Activated CD4-positive, alpha-beta T cell treated with anti-CD3 and anti-CD28 coated beads, Interleukin-2, amount 50 U/mL, for 4 hours (primary cell): ENCODE measurements at places on chromosomes 2 and 18.

DNA sequence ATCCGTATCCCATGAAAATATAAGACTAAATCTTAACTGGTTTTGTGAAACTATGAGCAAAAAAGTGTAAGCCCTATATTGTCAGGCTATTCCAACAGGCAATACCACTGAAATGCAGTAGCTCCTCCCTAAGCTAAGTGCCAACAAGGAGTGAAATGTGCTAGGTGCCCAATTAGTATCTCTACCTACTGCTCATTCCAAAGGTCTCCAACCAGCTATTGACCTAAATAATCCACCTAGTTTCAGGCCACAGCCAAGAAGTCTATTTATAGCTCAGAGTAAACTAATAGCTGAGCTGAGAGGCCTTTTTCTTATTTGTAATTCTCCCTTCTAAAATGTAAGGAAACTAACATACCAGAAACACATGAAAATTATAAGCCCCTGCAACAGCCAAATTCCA lies 482.2 kb downstream of the DCC start:
- DNase-seq: no peak

DNA sequence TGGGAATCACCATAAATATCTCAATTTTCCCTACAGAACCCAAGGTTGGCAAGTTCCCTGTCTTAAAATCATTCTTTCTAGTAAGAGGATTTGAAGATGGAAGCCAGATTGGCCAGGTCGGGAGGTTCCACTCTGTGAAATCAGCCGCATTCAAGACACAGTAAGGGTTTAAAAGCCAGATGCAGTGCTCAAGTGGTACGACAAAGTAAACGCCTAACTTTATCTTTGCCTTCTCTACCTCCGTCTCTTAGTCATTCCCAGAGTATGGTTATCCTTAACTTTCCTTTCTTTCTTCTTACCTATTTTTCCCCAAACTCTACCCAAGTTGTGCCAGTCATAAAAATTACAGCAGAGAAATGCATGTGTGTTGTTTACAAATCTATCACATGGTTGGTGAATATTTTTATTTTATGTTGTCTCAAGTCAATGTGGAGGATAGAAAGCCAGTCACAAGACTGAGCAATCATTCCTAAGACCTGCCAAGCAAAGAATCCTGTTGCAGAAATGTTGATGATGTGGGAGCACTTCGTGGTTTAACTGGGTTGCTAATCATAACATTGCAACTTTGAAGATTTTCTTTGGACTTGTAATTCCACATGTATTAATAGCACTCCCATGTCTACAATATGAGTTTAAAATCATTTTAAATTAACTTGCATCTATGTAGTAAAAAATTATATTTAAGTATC lies 62.6 kb downstream of the SLC40A1 start:
- no peak for DNase-seq

DNA sequence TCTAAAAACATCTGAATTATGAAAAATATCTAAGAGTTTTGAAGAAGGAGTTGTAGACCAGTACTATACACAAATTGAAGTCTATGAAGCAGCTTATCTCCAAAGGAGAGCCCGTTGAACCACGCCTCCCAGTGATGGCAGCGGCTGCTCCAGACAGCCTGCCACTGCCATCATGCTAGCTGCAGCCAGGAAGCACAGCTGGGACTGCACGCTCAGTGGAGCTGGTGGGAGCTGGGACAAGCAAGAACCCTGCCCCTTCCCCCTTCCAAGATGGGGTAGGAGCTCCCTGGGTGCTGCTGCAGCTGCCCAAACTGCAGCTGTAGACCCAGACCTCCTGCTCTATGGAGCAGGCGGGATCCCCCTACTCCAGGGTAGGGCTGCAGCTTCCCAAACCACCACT lies 124.7 kb upstream of the SPATS2L start:
- DNase-seq: no peak

- DNase-seq: no peak
Observed at GRCh38 chr2:17517481-17518211, 594 bp downstream of the RAD51AP2 start.

DNA sequence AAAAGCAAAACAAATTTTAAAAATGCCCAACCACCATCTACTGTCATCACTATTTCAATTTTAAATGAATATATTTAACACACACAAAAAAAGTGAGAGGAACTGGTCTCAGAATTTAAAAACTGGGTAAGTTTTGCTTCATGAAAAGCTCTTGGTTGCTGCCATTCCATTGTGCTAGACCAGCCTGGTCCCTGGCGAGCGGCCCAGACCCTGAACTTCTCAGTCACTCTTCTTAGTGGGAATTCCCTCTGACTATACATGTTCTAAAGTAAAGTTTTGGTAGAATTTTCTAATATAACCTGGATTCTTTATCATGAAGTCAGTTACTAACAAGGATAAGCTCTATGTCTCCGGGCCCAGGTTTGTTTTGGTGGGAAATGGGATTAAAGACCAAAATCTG lies 34.8 kb upstream of the TMEM177 start:
- DNase-seq: no peak

GRCh38 chr18:29311580-29311979 lies 1134.7 kb upstream of the CDH2 start:
- DNase-seq: no peak

DNA sequence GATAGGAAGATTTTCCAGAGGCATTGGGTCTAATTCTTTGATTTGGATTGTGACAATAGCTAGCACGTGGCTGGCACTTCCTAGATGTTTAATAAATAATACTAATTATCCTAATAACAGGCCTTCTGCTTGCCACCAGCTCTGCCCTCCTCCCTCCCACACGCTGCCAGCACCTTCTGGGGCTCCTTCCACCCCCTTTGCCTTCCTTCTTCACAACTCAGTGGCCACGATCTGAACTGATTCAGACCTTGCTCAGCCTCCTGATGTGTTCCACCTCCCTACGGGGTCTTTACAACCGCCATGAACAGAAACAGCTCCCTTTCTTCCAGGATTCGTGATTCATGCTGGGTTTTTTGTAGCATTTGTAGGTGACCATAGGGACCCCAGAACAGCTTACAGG lies 310.3 kb upstream of the HS6ST1 start:
- DNase-seq: no peak

DNA sequence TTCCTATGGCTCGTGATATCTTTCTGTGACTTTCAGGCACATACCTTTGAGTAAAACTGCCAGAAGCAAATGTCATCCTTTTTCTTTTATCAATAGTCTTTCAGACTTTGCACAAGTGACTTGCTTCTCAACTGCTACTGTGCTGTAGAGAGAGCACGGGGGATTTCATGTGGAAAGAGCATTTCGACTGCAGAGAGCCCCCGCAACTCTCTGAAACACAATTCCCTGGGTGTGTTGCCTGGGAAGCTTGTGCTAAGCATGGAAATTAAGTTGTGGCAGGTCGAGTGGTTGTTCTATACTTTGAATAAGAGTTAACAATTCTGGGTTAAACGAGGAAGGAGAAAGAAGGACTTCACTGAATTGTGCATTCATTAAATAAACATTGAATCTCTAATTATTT lies 659.1 kb downstream of the TDRD15 start:
- DNase-seq: no peak

GRCh38 chr2:237982039-237982725 lies 15.4 kb downstream of the UBE2F start:
- no peak for DNase-seq
